ENCODE measurements at places on chromosomes 6 and 20.

DNA sequence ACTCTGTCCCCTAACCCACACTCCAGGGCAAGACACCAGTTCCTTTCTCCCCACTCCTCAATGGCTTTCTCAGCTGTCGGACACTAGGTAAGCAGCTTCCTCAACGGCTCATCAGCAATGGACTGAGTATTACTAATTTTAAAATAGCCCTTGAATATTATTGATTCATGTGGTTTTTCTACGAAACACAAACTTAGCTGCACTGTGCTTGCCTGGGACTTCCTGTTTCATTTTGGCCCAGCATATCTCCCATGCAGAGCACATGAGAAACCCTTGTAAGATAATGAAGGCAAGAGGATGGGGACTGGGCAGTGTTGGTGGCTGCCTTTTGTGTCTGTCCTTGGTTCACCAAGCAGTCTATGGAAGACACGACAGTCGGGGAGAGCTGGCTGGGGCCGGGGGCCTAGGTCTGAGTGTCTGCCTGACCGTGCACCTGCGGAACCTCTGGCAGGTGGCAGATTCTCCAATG is 48.9 kb downstream of the RNASET2 start:
- no peak for DNase-seq

GRCh38 chr6:12047304-12047703 is 35.2 kb downstream of the HIVEP1 start:
- no peak for DNase-seq

DNA sequence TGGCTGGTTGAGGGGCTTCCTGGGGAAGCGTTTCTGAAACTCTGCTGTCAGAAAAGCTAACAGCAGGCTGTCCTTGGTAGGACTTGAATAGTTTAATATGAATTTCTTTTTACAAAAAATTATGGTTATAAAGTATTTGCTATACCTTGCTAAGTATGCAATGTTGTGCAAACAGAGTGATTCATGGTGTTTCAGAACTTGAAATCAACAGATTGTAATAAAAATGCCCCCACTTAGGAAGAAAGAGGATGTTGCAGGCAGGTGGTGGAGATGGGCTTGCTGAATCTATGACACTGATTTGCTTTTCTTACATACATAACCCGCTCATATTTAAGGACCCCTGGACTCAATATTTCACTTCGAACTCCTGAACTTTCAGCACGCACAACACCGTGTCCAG is 211.6 kb downstream of the THBS2 start:
- DNase-seq = no peak

GRCh38 chr20:2693286-2694007 is 867 bp downstream of the EBF4 start:
- peak; percentile 60 for DNase-seq

GRCh38 chr20:10573951-10574339 is 99.9 kb downstream of the JAG1 start:
- DNase-seq = no peak

- peak; percentile 35 for DNase-seq
Observed at GRCh38 chr6:145147981-145148749, 587.2 kb downstream of the EPM2A start.

DNA sequence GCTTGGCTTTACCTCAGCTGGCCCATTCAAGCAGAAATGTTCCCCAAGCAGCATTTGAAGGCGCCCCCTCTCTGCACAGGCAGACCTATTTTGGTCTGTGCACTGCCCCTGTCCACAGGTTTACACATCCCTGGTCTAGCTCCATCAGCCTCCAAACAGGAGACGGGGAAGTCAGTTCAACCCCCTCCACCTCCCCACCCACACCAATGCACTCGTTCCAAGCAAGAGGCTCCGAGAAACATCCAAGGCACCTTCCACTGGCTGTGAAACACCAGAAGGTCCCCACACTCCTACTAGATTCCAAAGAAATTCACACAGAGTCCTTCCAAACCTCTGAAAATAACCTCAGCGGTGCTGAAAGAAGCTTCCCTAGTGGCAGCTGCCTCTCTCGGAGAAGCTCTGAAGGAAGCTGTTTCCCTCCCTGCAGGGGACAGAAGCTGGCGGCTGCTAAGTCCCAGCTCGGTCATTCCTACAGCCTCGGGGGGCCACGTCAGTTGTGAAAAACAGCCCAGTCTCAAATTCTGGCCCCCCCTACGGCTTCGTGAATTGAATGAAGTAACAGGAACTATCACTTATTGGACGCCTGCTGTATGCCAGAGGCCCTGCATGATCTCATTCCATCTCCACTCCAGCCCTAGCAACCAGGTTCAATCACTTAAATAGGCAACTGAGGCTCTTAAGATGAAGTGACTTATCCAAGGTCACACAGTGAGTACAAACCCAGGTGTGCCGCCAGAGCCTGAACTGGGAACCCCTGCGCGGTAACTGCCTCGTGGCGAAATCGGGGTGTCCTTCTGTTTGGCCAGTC is 815 bp downstream of the SPATA2 start:
- DNase-seq = no peak

All from NCI-H345 (cell line).